Stimulated activated CD8-positive, alpha-beta memory T cell treated with anti-CD3 and anti-CD28 coated beads, Interleukin-2, amount 100 ng/mL, for 1 hour (primary cell): ENCODE measurements at places on chromosomes 2 and 18.

GRCh38 chr2:36859366-36859792, 107.0 kb downstream of the STRN start:
- DNase-seq, result no peak

GRCh38 chr2:133927894-133928293, 326.0 kb upstream of the MGAT5 start:
- DNase-seq, result no peak

- peak; percentile 48 for DNase-seq
Observed at GRCh38 chr2:172095146-172095904, 7.4 kb downstream of the DLX2 start.

- no peak for DNase-seq
Observed at GRCh38 chr2:166234112-166234846, 106.5 kb upstream of the SCN1A start.

GRCh38 chr2:43676322-43677050, at the start of gene C1GALT1C1L:
Gene C1GALT1C1L (minus strand): TSS chr2:43676429. CDS start chr2:43676322, 107 bp downstream.
- no peak for DNase-seq

GRCh38 chr2:127404466-127405254, 13.6 kb upstream of the PROC start:
- DNase-seq, result no peak

DNA sequence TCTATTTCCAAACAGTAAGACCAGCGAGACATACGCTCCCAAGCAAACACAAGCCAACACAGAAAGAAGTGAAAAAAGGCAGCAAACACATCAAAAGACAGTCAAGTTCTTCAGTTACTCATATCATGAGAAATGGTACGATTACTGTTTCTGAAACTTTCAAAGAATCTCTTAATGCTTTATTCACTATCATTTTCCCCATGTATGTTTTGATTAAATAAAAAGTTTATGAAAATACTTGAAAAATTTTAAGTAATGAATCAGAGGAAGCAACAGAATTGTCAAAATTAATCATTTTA, 114.9 kb downstream of the HDAC4 start:
- no peak for DNase-seq

- DNase-seq, result no peak
Observed at GRCh38 chr18:67805261-67805660, 288.7 kb upstream of the DSEL start.

DNA sequence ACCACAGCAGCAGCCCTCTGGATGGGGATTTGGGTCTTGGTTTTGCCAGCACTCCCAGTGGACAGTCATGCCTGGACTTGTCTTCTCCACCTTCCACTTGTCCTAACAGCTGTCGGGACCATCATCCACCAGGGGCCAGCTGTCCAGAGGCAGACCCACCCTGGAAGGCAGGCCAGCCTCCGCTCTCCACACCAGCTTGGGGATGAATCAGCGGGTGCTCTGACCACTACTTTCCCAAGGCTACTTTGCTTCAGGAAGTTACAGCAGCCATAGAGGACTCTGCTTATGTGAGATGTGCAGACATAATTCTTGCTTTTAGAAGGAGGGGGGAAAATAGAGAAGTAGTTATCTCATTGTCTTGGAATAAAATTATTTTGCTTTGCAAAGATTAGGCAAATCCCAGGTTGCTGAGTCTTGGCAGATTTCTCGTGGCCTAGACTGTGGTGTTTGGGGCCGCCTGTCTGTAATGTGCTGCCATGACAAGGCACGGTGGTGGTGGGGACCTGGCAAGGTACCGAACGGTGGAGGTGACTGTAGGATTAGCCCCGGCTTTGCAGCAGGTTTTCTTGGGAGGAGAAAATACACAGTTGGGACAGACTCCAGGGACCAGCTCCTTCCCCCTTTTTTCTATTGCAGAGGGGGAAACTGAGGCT, 148.7 kb downstream of the AGAP1 start:
- no peak for DNase-seq

- DNase-seq, result no peak
Observed at GRCh38 chr18:73478191-73478590, 610.4 kb upstream of the NETO1 start.

GRCh38 chr2:236575510-236575909, 5.9 kb downstream of the ACKR3 start:
- DNase-seq, result no peak

GRCh38 chr2:4882421-4882820, 809.8 kb upstream of the SOX11 start:
- no peak for DNase-seq

GRCh38 chr18:52341608-52342381, 1.8 kb downstream of the DCC start:
- no peak for DNase-seq

- no peak for DNase-seq
Observed at GRCh38 chr18:26432651-26433424, 115.5 kb downstream of the KCTD1 start.

DNA sequence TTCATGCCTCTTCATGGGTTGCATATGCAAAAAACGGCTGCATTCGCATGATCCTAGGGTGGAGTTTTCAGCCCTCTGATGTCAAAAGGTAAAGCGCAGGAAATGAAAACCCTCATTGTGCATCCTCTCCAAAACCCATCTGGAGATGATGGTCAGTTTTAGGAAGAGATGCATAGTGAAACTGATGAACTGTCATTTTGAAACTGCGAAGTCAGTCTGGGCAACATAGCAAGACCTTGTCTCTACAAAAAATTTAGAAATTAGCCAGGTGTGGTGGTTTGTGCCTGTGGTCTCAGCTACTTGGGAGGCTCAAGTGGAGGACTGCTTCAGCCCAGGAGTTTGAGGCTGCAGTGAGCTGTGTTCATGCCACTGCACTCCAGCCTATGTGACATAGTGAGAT, 2.5 kb upstream of the TTLL4 start:
- no peak for DNase-seq

DNA sequence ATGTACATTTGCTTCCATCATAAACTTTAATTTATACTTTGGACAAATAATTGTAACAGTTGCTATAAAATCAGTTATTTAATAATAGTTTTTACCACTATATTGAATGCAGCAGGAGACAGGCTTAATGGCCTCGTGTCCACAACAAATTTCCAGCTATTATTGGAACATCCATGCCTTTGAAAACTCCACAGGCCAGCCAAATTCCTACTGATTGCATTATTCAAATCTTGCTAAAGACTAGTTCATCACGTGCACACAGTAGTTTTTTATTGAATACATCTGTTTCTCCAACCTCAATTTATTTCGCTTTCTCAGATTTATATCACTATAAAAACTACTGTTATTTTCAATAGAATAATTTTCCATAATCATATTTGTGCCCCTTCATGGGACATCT, 18.4 kb upstream of the PTPRM start:
- DNase-seq, result no peak
